Fibroblast of skin of right quadriceps (primary cell): ENCODE measurements at places on chromosomes 16 and 17.
A peak's percentile ranks its signal among the peaks of the same experiment; 100 is the strongest.

- no peak for DNase-seq
These were observed 15.2 kb upstream of the CLEC18C start for GRCh38 chr16:70158261-70158939.

- DNase-seq, result no peak
These were observed 28.3 kb upstream of the MYH10 start for GRCh38 chr17:8658810-8659209.

GRCh38 chr16:84788920-84789391 is 30.8 kb upstream of the CRISPLD2 start:
- peak; percentile 88 for DNase-seq

GRCh38 chr16:88116121-88116520 is 164.9 kb downstream of the BANP start:
- DNase-seq, result no peak

DNA sequence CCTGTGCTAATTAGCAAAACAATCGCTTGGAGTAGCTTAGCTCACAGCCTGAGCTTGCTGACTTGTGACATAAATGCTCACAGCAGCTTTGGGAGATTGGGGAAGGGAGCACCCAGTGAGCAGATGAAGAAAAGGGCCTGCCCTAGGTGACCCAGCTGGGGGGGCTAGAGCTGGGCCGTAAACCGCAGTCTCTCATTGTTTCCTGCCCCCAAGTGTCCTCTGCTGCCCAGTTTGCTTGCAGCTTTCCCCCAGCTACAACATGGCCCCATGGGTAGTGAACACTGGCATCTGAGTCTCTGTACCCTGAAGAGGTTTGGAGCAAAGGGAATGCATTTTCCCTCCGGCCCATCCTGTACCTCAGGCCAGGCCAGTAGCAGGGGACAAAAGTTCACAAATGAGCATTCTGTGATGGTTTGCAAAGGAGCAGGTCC is 349.4 kb downstream of the SLC39A11 start:
- DNase-seq, result no peak

DNA sequence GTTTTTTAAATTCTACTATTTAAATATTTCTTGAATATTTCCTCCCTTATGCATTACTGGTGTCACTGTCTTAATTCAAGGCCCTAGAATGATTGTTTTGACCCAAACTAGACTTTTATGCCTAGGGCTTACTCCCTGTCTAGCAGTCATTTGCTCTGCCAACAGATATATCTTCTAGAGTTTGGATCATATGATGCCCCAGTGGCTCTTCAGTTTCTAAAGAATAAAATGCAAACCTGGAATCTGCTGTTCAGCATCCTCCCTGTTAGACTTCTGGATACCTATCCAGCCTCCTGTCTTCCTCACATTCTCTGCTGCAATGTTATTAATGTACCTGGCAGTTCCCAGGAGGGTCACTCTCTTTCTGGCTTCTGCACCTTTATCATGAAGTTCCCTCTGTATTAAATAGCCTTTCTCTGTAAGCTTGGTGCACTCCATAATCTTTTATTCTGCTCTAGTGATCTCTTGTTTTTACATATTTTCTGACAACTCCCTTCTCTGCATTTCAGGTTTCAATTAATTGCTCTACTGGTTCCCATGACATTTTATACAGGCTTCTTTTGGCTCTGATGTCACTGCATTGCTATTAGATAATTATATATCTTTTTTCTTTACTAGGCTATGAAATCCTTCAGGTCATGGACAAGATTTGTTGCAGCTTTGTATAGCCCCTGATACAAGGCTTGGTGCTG is 15.7 kb downstream of the PHKB start:
- no peak for DNase-seq

GRCh38 chr17:9924735-9925191 is 19.7 kb upstream of the RCVRN start:
- DNase-seq, result peak; percentile 78

GRCh38 chr17:14169901-14170300 is 66.8 kb downstream of the CDRT15 start:
- no peak for DNase-seq

DNA sequence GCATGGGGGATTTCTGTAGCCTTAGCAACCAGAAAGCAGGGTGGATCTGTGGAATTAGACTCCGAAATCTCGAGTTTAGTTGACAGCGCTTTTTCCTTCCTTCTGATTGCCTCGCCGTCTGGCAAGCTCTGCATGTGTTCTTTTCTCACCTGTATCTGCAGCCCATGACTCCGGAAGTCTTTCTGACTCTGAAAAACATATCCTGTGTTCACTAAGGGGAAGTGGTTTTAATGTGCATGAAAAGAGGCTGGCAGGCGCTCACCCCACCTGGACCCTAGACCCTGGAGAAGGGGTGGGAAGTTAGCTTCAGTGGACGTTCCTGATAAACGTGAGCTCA is 158.5 kb downstream of the RPTOR start:
- no peak for DNase-seq

DNA sequence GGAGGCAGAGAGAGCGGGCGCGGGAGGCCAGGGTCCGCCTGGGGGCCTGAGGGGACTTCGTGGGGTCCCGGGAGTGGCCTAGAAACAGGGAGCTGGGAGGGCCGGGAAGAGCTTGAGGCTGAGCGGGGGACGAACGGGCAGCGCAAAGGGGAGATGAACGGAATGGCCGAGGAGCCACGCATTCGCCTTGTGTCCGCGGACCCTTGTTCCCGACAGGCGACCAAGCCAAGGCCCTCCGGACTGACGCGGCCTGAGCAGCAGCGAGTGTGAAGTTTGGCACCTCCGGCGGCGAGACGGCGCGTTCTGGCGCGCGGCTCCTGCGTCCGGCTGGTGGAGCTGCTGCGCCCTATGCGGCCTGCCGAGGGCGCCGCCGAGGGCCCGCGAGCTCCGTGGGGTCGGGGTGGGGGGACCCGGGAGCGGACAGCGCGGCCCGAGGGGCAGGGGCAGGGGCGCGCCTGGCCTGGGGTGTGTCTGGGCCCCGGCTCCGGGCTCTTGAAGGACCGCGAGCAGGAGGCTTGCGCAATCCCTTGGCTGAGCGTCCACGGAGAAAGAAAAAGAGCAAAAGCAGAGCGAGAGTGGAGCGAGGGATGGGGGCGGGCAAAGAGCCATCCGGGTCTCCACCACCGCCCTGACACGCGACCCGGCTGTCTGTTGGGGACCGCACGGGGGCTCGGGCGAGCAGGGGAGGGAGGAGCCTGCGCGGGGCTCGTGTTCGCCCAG is 1.2 kb upstream of the CBX4 start:
- peak; percentile 36 for DNase-seq

GRCh38 chr16:60027351-60027750 is 1293.2 kb upstream of the GOT2 start:
- DNase-seq, result peak; percentile 0

DNA sequence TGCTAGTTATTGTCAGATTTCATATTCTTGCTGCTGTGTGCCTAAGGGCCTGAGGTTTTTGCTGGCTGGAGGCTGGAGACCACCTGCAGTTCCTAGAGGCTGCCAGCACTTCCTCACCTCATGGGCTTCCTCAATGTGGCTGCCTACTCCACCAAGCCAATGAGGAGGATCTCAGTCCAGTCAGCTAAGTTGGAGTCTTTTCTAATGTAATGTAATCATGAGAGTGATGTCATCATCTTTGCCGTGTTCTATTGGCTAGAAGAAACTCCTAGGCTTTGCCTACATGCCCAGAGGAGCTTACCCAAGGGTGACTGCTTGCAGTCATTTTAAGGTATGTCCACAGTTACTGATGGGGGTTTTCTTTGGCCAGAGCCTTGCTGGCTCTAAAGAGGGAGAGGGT is 53.0 kb downstream of the SOCS3 start:
- no peak for DNase-seq

DNA sequence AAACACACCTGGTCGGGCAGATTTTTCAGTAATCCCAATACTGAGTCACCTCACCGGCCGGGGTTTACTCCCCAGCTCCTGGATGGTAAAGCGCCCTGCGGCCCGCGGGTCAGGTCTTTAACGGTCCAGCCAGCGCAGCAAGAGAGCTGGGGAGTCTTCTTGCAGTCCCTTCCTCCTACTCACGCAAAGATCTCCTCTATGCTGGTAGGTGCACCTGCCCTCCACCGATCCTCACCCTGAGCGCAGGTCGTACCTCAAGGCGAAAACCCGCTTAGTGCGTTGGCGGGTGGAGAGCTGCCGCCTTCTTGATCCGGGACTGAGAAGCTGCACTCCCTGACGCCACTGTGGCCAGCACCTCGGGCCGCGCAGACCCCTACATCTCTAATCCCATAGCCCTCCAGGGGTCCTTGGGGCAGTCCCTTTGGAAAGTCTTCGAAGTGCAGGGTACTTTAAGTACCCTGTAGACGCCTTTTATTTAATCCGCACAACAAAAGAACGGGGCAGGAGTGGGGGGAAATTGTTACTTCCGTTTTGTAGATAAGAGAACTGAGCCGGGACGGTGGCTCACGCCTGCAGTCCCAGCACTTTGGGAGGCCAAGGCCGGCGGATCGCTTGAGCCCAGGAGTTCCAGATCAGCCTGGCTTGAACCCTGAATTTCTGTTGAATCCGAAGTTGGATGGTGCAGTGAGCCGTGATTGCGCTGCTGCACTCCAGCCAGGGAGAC is 10.4 kb upstream of the HOXB13 start:
- no peak for DNase-seq

DNA sequence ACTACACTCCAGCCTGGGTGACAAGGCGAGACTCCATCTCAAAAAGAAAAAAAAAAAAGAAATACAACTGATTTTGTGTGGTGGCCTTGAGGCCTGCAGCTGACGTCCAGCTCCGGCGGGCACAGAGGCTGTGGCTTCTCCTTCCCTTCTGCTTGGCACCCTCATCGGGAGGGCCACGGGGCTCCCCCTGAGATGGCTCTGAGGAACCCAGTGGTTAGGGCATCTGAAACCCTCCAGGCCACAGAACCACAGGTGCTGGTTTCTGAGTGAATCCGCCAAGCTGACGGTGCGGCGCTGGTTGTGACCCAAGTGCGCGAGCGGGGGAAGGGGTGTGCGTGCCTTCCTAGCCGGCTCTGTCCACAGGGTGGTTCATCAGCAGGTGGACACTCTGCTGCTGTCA is 63.4 kb downstream of the LMF1 start:
- DNase-seq, result no peak

DNA sequence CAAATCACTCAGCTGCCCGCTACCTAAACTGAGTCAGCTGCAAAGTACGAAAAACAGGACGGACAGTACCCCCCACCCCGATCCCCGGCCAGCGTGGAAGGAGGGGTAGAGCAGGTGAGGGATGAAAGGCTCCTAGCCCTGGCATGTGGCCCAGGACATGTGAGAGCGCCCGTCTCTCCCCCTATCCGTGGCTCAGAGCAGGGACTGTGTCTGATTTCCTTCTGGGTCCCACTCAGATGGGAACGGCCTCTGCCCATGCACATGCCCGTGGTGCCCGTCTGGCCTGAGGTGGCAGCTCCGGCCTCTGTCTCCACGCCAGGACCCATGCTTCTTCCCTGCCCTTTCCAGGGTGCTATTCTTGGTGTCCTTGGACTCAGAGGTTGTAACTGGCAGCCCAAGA is 30.2 kb upstream of the RASD1 start:
- no peak for DNase-seq

GRCh38 chr17:32142857-32143526 is 690 bp downstream of the RHOT1 start:
- peak; percentile 59 for DNase-seq

GRCh38 chr17:74192950-74193781 is 10.3 kb upstream of the RPL38 start:
- no peak for DNase-seq

GRCh38 chr17:50603340-50603739 is 31.3 kb upstream of the ABCC3 start:
- no peak for DNase-seq

DNA sequence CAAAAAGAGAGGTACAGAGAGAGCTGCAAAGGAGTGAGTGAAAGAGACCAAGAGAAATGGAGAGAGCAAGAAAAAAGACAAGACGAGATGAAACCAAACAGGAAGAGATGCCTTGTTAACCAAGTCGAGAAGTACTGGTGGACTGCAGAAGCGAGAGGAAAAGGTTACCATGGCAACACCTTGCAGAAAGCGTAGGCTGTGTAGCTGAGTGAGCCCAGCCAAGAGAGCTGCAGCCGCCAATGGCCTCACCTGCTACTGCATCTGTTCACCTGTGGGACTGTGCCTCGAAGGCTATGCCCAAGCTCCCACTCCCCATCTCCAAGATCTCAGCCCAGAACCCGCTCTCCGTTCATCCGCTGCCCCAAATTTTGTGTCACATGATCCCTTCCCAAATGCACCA is 161.3 kb downstream of the SLC39A11 start:
- no peak for DNase-seq

GRCh38 chr16:88673716-88674379 is 11.0 kb upstream of the MVD start:
- no peak for DNase-seq

- no peak for DNase-seq
These were observed 62.3 kb downstream of the ZDHHC7 start for GRCh38 chr16:84948851-84949610.

- DNase-seq, result no peak
These were observed 541.4 kb downstream of the WWOX start for GRCh38 chr16:78640886-78641285.

DNA sequence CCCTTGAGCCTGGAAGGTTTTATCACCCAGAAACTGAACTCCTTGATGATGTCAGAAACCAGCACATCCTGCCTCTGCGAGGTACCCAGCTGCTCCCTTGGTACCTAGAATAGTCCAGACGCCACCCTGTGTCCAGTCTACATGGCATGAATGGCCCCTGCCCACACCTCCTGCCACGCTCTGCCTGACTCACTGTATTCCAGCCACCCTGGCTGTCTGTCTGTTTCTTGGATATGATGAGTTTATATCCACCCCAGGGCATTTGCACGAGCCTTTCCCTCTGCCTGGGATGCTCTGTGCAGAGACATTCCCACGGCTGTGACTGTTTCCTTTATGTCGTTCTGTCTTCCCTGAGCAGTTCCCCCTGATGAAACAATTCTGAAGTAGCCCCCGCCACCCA is 68.7 kb downstream of the CRISPLD2 start:
- no peak for DNase-seq

DNA sequence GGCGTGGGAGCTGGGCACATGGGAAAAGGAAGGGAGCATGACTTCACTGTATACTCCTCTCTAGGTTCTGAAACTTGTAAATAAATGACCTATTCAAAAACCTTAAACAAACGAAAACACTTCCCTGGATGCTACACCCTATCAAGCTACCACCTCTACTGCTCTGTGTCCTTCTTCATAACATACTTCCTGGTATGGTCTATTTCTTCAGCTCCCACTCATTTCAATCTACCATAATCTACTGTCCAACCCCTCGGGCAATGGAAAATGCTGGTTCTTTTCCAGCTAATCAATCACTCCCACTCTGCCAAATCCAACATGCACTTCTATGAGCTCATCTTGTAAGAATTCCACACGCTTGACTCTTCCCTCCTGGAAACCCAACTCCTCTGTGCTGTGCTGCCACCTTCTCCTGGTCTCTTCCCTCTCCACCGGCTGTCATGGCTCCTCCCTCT is 42.4 kb downstream of the AMFR start:
- DNase-seq, result peak; percentile 40
